ENCODE measurements at places on chromosomes 1 and 21.
A peak's percentile ranks its signal among the peaks of the same experiment; 100 is the strongest.

- DNase-seq: peak; percentile 39
Observed at GRCh38 chr1:241810769-241811405, 37.1 kb upstream of the EXO1 start.

- no peak for DNase-seq
Observed at GRCh38 chr1:240499012-240499411, 112.9 kb downstream of the GREM2 start.

GRCh38 chr1:229862017-229862774 lies 204.8 kb upstream of the GALNT2 start:
- no peak for DNase-seq

- DNase-seq: peak; percentile 73
Observed at GRCh38 chr1:72282271-72283021, at the start of gene NEGR1. Gene NEGR1 (minus strand): TSS chr1:72282539.

DNA sequence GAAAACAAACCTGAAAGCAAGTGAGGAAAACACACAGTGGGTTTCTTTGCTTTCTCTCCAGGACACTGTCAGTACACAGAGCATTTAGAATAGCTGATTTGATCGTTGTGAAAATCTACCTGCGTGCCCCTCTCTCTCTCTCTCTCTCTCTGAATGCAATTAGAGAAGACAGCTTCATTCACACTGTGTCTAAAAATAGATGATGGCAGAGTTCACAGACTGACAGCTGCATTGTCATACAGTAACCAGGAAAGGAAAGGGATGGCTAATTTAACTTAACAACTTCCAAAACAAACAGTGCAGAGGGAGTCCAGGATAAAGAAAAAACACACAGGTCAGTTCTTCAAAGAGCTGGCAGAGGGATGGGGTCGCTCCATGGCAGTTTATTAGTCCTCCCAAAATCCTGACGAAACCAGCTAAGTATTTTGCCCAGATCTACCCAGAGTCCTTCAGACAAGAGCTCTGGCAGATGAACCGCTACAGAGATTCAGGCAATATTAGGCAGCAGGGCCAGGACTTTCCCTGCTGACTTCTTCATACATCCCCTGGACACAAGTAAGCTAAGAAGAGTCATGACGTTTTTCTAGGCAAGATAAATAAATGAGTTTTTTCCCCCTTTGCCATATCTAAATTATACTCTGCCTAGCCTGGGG lies 58.9 kb downstream of the WLS start:
- no peak for DNase-seq

- peak; percentile 66 for DNase-seq
Observed at GRCh38 chr1:58783090-58783992, 506 bp downstream of the JUN start.

- DNase-seq: peak; percentile 17
Observed at GRCh38 chr1:220544901-220545303, 17.0 kb downstream of the MARK1 start.

GRCh38 chr1:110765640-110766335 lies 91.0 kb upstream of the KCNA3 start:
- DNase-seq: peak; percentile 80

DNA sequence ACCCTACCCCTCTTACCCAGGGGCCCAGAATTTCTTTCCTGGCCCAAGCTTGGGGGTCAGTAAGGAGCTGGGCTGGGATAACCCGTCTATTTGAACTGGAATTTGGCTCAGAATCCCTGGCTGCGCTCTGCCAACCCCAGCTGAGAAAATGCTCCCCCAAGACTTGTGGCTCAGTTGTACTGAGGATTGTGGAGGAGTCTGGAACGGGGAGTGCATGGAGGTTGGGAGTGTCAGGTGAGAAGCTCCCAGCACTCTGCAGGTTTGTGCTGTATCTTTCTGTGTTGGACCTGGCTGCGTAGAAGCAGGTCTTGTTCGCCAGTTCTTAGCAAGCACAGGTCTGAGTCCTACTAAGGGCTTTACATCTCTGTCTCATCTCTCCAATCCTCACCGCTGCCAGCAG lies 1.6 kb downstream of the TCEA3 start:
- DNase-seq: no peak

GRCh38 chr1:228920831-228921230 lies 185.6 kb downstream of the RHOU start:
- DNase-seq: no peak

- no peak for DNase-seq
Observed at GRCh38 chr1:6961905-6962477, 176.7 kb downstream of the CAMTA1 start.

- DNase-seq: no peak
Observed at GRCh38 chr1:58979086-58979485, 195.2 kb upstream of the JUN start.

GRCh38 chr1:118621839-118622238 lies 366.3 kb downstream of the TBX15 start:
- no peak for DNase-seq

GRCh38 chr1:31581821-31582810 lies 5.8 kb downstream of the TINAGL1 start:
- DNase-seq: no peak

DNA sequence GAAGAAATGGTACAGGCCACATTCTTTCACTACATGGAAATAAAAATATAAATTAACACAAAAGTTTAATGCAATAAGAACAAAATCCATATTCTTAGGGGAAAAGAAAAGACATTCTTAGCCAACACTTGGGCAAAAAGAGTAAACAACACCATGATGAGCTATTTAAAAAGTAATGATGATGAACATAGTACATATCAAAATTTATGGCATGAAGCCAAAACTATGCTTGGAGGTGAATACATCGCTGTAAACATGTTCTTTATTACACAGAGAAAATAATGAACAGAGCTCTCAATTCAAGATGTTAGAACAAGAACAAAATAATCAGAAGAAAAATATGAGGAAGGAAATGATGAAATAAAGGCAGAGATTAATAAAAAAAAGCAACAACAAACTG lies 158.2 kb downstream of the ZSCAN20 start:
- no peak for DNase-seq

DNA sequence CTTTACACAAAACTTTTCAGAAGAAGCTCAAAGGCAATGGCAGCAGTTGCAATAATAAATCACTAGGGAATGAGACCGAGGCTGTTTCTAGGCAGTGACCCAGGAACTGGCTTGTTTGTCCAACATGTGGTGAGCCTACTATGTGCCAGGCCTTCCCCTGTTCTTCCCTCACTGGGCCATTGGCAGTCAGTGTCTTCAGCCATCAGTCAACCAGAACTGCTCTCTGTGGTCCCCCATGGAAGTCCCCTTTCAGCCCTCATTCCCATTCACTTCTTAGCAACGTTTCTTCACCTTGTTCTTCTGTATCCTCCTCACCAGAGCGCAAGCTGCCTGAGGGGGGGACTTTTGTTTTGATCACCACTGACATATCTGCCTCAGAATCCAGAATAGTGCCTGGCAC lies 274.1 kb downstream of the RRAGC start:
- DNase-seq: peak; percentile 48

GRCh38 chr1:34924759-34925555 lies 4.5 kb downstream of the DLGAP3 start:
- DNase-seq: peak; percentile 46

GRCh38 chr1:226711976-226712741 lies 26.9 kb downstream of the ITPKB start:
- DNase-seq: peak; percentile 75

GRCh38 chr21:36692835-36693488 lies 6.0 kb upstream of the SIM2 start:
- DNase-seq: no peak

GRCh38 chr1:213120961-213121360 lies 69.9 kb downstream of the RPS6KC1 start:
- no peak for DNase-seq

DNA sequence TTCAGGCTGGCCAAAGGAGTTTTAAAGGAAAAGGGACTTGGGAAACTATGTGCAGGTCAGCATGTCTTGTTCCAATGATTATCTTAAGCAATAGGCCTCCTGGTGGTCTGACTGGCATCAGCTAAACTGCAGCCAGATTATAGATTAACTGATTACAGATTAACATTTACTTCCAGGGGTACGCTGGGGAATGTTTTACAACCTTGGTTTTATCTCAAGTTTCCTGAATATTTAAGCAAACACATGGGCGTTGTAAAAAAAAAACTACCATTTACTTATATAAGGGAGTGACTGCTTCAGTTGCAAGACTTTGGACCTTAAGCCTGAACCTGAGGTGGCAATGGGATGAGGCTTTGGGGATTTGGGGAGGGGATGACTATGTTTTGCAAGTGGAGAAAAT lies 600.6 kb upstream of the B3GALT2 start:
- no peak for DNase-seq

DNA sequence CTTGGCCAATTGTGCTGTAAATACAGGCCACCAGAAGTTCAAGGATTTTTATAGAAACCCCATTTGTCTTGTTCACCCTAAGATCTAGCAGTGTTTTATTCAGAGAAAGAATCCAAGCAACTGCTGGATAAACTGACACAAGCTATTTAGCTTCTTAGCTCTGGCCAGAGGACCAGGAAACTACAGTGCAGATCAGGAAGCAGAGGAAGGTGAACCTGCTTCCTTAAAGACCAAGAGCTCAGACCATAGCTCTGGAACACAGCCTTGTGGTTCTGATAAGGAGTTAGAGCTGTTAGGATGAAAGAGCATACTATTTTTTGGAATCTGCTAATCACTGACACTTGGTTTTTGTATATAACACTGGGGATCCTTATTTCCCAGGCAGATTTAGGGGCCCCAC lies 5.2 kb upstream of the CCDC17 start:
- DNase-seq: no peak

DNA sequence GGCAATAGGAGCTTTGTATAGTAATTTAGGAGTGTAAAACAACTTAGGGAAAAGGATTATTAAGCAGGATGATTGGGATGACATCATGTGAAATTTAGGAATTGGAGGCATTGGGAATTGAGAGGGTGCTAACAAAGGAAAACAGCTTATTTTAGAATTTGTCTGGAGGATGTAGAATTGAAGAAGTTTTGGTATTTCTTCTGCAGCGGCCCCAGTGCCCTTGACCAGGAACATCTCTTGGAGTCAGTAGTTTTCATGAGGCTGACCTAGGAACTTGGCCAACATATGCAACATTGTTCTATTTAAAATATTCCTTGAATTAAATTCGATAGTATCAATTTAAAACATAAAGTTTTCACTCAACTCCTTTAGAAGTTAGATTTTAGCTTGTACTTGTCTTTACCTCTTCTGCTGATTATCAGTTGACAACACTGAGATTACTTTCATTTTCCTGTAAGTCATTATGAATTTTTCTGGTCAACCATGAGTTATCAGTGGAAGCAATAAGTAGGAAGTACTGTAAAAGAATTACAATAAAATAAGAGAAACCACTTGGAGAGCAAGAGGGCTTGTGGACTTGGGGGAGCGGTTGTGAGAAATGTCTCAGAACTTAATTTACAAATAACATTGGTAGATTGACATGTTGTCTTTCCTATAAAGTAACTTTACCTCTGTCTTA lies 52.8 kb downstream of the DYRK1A start:
- no peak for DNase-seq

- DNase-seq: no peak
Observed at GRCh38 chr1:239811211-239811885, 280.3 kb upstream of the FMN2 start.

- no peak for DNase-seq
Observed at GRCh38 chr1:98322966-98323365, 338.6 kb upstream of the SNX7 start.

- DNase-seq: no peak
Observed at GRCh38 chr1:218571491-218571890, 226.4 kb downstream of the TGFB2 start.

DNA sequence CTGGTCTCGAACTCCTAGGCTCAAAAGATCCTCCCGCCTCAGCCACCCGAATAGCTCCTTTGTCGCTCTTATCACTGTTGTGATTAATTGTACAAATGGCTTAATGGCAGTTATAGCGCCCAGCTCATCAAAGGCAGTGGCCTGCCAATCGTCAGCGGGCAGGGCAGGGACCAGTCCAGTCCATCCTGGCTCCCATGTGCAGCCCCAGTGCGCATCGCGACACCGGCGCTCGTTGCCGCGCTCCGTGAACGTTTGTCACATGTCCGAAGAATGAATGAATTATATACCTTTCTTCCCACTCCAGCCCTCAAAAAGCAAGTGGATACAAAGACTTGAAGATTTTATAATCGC lies 18.4 kb downstream of the MTX1 start:
- DNase-seq: peak; percentile 72

DNA sequence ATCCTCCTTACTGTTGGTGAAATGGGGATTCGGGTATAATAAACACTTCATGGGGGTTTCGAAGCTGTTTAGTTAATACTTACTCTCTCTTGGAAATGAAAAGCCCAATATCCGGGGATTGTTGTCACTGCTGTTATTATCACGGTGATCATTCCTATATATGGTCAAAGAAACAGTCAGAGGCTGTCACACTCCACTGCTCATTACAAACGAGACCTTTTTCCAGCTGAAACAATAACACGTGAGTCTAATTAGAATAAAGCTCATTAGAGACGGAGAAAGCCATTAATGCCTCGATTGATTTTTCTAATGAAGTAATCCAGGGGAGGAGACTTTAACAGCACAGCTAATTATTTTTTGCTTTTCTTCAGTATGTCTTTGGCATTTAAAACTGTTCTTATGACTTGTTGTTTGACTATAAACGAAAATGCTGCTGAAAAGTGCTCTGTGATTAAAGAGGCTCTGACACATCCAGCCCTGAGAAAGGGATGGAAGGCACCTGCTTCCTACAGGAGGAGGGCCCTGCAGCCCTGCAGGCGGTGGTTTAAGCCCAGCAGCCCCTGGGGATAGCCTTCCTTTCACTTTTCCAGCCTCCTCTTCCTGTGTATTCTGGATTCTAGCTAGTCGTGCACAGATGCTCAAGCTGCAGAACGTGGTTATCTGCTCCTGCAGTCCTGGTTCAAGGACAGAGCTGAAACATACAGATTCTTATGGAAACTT lies 143.6 kb downstream of the EDEM3 start:
- DNase-seq: no peak

DNA sequence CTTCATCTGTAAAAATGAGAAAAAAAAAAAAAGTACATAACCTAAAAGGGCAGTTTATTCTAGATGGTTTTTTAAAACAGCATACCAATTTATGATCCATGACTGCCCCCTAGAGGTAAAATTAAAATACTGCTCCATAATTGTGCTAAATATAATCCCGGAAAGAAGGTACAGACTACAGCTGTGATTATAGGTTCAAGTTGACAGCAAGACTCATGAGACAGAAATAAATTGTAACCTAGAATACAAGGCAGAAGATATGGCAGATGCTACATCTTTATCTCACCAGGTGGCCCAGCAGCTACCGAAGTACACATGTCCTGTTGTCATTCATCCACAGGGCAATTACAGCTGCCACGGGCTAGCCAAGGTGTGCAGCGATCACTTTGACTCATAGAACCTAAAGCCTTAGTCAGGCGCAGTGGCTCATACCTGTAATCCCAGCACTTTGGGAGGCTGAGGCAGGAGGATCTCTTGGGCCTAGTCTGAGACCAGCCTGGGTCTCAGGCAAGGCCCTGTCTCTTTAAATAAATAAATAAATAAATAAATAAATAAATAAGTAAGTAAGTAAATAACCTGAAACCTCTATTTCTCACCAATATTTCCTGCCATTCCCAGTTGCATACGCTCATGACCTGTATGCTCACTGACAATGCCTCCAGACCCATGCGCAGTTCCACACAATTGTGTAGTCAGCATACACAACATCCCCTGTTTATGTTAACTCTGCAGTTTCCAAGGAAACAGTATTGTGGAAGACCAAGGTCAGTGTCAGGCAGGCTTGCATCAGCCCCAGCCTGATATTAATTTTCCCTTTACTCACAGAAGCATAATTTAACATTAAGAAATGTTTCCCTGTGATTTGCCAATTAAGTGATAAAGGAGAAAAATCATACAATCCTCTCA lies 18.3 kb upstream of the PPIE start:
- peak; percentile 74 for DNase-seq

GRCh38 chr1:37893673-37894072 lies 34.3 kb upstream of the MTF1 start:
- DNase-seq: no peak

- DNase-seq: peak; percentile 24
Observed at GRCh38 chr1:236733653-236734052, 47.4 kb downstream of the ACTN2 start.

Data from GM12865 (cell line).